ENCODE measurements at places on chromosomes 7 and 10. TPM values are rescaled to one million over a fixed set of nuclear protein-coding genes. Genes with fewer than 3 reads are reported as not detected.

- no peak for DNase-seq
Observed at GRCh38 chr10:13801156-13801906, 214.6 kb downstream of the PRPF18 start.

DNA sequence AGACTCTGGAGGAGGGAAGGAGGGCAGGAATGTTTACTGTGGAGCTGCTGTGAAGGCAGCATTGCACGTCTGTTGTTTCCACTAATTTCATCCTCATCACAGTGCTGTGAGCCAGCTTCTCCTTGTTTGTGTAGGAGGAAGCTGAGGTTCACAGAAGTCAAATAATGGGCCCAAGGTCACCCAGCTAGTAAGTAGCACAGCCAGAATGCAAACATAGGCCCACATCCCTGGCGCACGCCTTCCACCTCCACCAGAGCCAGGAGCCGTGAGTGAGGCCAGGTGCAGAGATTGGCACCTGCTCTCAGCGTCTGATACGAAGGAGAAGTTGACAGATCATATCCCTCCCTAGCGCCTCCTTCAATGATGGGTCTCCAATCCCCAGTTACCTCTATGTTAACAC is 93.6 kb downstream of the HTR5A start:
- DNase-seq, result no peak

- DNase-seq, result no peak
Observed at GRCh38 chr7:102966465-102966864, 53.7 kb downstream of the LRRC17 start.

GRCh38 chr7:22860337-22860736 is 37.7 kb upstream of the TOMM7 start:
- no peak for DNase-seq

GRCh38 chr10:7667262-7668141 is 736 bp upstream of the ITIH5 start:
- DNase-seq, result no peak

DNA sequence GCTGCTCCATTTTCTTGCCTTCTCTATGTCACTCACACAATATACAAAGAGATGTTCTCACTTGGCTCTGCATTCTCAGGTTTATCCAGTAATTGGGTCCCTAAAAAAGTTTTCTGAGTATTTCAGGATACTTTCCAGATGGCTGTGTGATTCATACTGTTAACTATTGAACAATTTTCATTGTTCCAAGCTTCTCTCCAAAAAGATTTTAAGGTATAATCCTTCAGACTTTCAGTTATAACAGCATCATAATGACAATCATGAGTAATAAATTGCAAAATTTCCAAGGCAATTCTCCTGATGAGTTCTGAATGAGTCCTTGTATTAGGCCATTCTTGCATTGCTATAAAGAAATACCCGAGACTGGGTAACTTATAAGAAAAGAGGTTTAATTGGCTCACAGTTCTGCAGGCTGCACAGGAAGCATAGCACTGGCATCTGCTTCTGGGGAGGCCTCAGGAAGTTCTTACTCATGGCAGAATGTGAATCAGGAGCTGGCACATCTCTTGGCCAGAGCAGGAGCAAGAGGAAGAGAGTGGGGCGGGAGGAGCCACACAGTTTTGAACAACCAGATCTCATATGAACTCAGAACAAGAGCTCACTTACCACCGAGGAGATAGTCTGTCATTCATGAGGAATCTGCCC is 148.1 kb downstream of the SLC16A9 start:
- DNase-seq, result peak; percentile 92

- no peak for DNase-seq
Observed at GRCh38 chr10:131356442-131356841, 44.9 kb upstream of the TCERG1L start.

- DNase-seq, result no peak
Observed at GRCh38 chr10:83942410-83942809, 196.9 kb upstream of the GHITM start.

DNA sequence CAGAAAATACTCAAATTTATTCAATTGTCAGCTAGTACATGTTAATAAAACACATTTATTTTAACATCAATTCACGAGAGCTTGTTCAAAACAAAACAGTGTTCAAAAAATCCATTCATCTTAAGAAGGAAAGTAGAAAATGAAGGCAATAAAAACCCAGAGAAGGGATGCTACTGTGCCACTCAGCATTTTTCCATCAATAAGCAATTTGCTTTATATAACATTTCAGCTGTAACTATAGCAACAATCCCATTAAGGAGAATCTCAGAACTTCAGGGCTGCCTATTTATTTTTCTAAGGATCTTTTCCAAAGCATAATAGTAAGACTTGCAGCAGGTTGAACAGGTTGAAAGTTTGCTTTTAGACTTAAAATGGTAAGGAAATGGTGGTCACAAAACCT is 190.5 kb downstream of the PCLO start:
- no peak for DNase-seq

GRCh38 chr10:29970576-29970975 is 88.8 kb downstream of the JCAD start:
- DNase-seq, result peak; percentile 25

Gene C7orf57
- not detected for total RNA-seq

Gene VAX1
- total RNA-seq, result not detected

- DNase-seq, result no peak
Observed at GRCh38 chr10:130547368-130547767, 411.2 kb downstream of the GLRX3 start.

Gene CNTNAP2
- not detected for total RNA-seq

- DNase-seq, result no peak
Observed at GRCh38 chr10:86264481-86265231, 101.9 kb downstream of the GRID1 start.

- no peak for DNase-seq
Observed at GRCh38 chr10:11304906-11305585, 287.4 kb downstream of the CELF2 start.

DNA sequence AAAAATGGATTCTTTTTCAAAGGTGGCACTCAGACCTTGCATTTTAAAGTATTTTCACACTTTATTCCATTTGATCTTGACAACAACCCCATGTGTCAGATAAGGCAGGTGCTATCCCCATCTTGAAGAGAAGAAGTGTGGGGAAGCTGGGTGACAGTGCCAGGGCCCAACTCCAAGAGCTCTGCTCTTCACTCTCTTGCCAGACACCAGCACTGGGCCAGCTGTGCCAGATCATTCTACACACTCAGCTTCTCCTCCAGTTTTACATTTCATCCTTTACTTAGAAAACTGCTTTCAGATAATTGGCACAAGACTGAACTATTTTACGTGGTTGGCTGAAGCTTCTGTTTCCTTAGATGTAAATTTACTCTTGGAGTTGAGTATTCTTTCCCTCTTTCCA is 64.4 kb downstream of the ENO4 start:
- DNase-seq, result no peak

- no peak for DNase-seq
Observed at GRCh38 chr7:156432018-156432417, 208.6 kb upstream of the RNF32 start.

DNA sequence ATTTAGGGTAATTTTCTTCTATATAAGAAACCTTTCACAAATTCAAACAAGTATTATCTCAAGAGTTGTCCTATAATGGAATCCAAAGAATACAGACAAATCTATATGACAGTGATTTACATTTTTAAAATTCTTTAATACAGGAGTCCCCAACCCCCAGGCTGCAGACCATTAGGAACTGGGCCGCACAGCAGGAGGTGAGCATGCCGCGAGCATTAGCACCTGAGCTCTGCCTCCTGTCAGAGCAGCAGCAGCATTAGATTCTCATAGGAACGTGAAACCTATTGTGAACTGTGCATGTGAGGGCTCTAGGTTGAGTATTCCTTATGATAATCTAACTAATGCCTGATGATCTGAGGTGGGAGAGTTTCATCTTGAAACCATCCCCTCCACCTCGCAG is 37.7 kb downstream of the SNX13 start:
- DNase-seq, result no peak

- DNase-seq, result no peak
Observed at GRCh38 chr10:96622013-96622787, 35.4 kb upstream of the TM9SF3 start.
